ENCODE measurements at places on chromosomes 6 and 20.

GRCh38 chr6:127582777-127583462 lies 5.9 kb downstream of the C6orf58 start:
- no peak for DNase-seq

DNA sequence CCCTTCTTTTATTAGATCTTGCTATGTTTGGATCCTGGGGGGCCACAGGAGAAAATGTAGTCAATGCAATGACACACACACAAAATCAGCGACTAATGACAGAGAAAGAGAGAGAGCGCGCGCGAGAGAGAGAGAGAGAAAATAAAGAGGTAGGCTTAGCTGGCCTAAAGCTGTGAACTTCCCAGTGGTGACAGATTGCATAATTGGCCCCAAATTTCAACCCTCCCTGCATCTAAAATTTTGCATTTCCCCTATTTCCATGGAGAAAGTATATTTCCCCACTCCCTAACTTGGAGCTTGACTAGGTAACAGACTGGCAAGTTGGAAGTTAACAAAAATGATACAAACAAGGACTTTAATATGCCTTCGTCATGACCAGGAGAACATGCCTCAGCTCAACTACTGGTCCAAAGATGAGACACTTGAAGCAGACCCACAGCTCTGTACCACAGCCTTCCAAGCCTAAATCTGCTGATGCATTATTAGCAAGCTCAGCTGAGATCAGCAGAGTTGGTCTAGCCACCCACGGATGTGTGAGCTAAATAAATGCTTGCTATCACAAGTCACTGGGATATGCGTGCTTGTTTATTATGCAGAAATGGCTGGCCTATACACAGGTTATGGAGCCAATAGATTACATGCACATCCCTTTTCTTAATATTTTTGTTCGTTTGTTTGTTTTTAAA lies 118.1 kb upstream of the PRDM1 start:
- DNase-seq, result no peak

- DNase-seq, result no peak
Observed at GRCh38 chr20:40268321-40269075, 420.5 kb downstream of the MAFB start.

DNA sequence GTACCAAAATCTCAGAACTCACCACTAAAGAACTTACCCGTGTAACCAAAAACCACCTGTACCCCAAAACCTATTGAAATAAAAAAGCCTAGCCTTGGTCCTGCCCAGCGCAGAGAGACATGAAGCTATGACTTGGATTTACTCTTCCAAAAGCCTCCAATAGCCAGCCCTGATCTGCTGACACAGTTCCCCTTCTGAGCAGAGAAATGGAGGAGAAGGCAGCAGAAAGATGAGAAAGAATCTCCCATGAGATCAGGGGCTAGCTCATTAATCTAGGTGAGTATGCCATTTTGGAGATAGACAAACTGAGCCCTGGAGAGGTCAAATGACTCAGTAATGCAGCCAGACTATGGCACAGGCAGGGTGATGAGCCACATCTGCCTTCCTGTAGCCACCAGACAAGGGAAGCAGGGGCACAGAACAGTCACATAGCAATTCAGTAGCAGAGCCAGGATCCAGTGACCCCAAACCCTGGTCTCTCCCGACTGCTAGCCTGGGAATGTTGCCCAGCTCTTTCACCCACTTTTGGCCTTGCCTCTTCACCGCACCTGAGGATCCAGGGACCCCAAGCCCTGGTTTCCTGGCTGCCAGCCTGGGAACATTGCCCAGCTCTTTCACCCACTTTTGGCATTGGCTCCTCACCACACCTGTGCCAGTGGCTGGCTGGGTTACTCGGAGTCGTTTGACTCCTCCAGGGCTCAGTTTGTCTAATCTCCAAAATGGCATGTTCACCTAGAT lies 7.2 kb upstream of the SDCBP2 start:
- DNase-seq, result no peak

DNA sequence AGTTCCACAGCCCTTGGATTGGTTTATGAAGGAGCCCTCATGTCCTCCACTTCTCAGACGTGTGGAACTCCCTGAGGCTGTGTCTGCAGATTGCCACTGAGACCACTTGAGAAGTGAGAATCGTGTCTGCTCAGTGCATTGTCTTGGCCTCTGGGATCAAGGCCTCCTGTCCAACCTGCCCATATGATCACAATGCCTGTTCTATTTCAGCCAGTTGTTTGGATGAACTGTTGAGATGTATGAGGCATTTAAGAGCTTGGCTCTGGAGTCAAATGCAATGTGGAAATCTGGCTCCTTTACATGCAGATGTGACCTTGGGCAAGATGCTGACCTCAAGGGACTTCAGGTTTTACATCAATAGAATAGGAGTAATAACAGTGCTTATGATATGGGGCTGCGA lies 125.9 kb downstream of the SLC24A3 start:
- no peak for DNase-seq

GRCh38 chr20:32034581-32035425 lies 17.2 kb upstream of the HCK start:
- no peak for DNase-seq

Measured in nucleus accumbens (tissue), 56 donors.